Activated CD4-positive, alpha-beta T cell treated with anti-CD3 and anti-CD28 coated beads for 24 hours (primary cell): ENCODE measurements at places on chromosomes 5 and 9.

DNA sequence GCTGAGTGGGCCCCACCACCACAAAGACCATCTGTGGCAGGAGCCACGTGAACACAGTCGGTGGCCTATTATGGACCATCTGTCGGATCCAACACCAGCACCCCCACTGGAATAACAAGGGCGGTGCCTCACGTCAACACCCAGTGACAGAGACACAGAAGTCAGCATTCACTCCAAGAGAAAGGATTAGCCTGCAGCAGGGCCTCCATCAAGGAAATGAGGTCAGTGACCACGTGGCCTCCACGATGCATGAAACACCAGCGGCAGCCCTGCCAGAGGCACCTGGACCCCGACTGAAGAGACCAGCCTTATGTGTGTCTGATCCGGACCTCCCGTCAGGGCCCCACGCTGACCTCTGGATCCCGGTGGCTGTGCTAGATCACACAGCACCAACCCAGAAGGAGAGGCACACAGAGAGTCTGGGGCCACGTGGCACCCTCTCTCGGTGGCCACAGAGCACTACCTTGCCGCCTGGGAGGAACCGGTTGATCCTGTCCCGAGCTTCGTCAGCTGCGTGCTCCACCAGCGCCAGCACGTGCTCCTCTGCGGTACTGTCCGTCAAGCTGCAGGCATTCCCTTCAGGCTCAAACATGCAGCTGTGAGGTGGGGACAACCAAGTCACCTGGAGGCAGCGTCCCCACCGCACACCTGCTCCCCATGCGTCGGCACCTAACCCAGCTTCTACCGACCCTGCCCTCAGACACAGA, 9.0 kb downstream of the BRD9 start:
- DNase-seq, result no peak

DNA sequence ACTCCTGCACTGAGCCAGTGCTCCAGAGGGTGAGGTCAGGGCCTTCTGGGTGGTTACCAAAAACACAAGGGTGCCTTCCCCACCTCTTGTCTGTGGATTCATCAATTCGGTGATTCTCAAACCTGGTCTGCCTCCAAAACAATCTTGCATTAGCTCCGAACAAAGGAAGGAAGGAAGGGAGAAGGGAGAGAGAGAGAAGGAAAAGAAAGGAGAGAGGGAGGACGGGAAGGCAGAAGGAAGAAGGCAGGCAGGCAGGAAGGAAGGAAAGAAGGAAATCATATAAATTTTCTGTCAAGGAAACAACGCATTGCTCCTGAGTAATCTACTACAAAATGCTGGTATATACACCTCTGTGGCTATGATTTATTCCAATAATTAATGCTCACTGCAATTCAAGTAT, 39.3 kb downstream of the MYO10 start:
- DNase-seq, result no peak

DNA sequence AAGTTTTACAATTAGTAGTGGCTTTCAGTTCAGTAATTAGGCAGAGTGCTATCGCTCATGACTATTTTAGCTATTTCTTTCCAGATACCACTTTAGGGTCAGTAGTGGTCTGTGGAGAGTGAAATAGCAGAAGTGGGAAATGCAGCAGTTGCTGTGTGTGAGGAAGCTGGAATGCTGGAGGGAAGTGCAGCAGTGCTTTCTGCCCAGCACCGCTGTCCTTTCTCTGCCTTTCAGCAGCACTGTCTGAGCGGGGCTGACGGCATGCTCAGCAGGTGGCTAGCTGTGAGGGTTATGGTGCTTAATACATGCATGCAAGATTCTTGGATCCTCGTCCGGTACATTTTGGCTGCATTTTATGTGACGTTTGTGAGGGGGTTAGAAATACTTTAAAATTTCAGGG, 213.9 kb downstream of the PBX3 start:
- no peak for DNase-seq

- no peak for DNase-seq
Observed at GRCh38 chr5:126715765-126716164, 61.2 kb upstream of the LMNB1 start.

- DNase-seq, result no peak
Observed at GRCh38 chr9:107650321-107650720, 160.8 kb upstream of the KLF4 start.
